Suppressor macrophage (primary cell): ENCODE measurements at places on chromosomes 4 and X.

DNA sequence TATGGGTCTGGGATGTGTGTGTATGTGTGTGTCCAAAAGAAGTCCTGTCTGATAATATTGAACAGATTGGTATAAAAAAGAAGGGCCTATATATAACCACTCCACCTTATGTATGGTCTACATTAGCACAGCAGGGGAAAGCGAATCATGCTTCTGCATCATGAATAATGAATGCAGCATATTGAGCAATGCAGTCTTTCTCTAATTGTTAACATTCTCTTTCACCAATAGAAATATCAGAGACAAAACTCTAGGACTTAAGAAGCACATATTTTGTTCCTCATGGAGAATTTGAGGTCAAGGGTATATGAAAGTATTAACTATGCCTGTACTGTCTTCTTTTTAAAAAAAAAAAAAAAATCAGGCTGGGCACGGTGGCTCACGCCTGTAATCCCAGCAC, 264.3 kb upstream of the NOCT start:
- no peak for DNase-seq

DNA sequence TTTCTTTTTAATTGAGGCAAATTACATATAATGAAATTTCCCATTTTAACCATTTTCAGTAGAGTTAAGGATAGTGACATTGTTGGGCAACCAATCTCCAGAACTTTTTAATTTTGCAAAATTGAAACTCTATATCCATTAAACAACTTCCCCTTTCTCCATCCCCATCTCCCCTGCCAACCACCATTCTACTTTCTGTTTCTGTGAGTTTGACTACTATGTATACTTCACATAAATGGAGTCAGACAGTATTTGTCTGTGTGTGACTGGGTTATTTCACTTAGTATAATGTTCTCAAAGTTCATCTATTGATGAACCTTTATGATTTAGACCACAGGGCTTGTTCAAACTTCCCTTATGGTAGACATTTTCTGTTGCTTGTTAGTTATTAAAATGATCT, 364.5 kb upstream of the MAD2L1 start:
- DNase-seq: no peak

GRCh38 chr4:2069986-2070385, 10.9 kb downstream of the NAT8L start:
- DNase-seq: no peak

- DNase-seq: no peak
These were observed 273.8 kb downstream of the GASK1B start for GRCh38 chr4:157898836-157899605.

GRCh38 chrX:85221361-85221760, 22.2 kb downstream of the SATL1 start:
- no peak for DNase-seq

GRCh38 chr4:141884070-141884469, 247.7 kb downstream of the IL15 start:
- no peak for DNase-seq

DNA sequence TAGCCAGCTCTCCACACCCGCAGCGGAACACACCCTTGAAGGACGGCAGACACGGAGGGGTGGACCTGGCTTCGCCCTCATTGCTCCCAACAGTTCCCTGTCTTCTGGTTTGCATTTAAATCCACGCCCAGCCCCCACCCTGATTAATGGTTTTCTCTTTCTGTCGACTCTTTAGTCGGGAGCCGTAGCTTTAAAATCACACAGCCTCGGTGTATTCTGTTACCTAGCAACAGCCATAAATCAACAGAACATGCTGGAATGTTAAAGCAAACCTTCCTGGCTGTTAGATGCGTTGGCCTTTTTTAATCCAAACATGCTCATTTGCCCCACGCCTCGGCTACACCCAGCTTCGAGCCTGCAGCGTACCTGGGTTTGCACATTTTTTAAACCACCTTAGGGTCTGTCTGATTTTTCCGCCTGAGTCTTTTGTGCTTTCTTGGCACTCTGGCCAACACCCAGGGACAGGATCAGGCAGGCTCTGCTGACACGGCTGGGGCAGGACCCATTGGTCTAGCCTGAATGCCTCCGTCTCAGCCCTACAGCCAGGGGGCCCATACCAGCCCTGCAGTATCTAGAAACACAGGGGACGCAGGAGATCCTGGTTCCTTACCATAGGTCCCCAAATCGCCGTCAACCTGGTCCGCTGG, 21.4 kb upstream of the PPP2R2C start:
- DNase-seq: no peak

DNA sequence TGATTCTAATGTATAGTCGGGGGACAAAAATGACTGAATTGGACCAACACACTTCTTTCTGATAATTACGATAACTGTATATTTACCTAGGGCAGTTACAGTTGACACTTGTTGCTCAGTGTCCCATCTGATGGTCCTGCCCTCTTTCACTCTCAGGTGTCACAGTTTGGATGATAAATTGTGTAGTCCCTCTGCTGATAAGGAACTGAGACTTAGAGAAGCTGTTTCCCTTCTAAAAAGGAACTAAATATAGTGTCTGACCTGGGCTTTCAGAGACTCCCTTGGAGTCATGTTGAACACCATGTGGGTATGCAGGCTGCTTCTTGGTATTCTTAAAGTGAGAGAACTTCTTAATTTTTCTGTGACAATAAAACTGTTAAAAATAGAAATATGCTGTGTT, 23.7 kb upstream of the PNPLA4 start:
- no peak for DNase-seq

DNA sequence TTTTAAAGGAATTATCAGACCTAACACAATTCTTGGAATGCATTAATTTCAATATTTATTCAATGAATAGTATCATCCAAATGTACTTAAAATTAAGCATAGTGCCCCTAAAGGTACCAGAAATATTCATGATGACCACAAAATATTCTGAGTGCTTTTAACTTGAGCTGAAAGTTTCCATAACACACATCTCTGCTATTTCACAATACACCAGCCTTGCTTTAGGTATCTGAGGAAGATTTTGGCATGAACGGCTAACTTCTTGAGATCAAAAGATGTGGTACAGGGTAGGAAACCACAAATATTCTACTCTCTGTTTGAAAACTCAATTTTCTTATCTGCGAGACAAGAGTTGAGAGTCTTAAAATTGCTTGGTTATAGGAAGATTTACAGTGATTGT, 538.3 kb upstream of the PCDH7 start:
- no peak for DNase-seq

DNA sequence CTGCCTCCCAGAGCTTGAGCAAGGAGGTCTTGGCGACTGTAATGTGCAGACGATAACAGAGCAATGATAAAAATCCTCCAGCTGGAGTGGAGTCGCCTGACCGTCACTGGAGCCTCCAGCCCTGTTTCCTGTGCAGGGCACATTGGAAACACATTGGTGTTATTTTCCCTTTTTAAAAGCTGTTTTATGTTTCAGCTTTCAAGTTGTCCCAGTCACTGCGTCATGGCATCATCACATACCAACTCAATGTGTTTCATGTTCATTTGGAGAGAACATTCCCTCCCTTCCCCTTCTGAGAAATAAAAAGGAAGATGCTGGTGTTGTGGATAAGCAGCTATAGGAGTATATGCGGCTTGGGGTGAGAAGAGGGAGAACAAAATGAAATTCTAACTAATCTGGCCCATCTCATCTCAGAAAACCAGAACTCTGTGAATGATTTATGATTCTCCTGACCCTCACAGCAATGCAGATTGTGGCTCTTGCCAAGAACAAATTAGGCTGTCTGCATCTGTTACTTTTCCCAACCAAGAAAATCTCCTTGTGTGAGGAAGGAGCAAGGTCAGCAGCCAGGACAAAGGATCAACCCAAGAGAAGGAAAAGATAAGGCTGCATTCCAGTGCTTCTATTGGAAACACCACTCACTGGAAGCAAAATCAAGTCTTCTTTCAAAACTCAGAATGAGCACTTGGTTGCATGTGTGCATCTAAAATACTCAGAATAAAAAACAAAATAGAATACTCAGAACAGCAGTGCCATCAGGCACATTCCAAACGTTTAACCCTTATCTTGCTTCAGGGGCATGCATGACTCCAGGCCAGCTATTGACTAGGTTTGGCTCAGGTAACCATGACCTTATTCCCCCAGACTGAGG, 134.4 kb downstream of the RASL11B start:
- no peak for DNase-seq

DNA sequence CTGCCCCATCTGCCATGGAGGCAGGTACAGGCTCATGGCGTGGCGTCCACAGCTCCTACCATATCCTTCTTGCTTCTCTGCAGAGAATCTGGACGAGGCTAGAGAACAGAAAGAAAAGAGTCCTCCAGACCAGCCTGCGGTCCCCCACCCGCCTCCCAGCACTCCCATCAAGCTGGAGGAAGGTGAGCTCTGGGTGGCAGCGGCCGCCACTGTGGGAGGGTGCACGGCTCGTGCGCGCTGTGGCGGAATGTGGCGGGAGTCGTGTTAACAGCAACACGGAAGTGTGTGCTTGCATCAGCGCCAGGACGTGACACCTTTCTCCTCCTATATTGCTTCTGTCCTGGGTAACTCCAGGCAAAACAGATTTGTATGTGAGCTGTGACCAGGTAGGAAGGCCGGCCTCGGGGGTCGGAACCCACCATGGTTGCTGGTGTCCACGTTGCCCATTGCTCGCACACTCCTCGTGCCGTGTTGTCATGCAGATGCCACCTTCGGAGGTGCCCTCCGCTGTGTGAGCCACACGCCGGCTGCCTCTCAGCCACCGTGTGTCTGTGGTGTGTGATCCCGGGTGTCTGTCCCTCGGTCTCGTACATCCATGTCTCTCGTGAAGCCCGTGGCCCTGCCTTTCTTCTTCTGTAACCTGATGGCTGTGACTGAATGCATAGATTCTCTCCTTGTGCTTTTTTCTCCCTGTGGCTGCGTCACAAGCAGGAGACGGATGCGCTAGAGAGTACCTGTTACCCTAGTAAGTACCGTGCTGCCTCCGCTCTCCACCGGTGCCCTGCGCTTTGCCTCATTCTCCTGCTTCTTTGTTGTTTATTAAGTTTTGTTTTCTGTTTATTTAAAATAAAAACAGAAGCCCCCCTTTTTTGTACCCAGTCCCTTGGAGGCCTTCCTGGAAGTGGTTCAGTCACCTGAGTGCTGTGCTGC, 37.0 kb downstream of the NOP14 start:
- DNase-seq: no peak

DNA sequence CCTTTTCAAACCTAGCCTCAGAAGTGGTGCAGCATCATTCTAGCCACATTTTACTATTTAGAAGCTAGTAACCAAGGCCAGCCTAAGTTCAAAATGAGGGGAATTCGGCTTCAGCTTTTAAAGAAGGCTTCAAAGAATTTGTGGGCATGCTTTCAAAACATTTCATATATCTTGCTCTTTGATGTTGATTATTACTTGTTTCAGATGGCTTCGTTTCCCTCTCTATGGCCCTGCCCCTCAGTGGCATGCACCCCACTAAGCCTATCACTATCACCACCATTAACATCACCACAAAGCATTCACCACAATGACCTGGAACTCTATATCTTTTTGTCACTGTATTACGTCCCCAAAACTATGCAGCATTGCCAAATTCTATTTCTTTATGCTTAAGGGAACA, 51.2 kb upstream of the FAM47B start:
- no peak for DNase-seq

DNA sequence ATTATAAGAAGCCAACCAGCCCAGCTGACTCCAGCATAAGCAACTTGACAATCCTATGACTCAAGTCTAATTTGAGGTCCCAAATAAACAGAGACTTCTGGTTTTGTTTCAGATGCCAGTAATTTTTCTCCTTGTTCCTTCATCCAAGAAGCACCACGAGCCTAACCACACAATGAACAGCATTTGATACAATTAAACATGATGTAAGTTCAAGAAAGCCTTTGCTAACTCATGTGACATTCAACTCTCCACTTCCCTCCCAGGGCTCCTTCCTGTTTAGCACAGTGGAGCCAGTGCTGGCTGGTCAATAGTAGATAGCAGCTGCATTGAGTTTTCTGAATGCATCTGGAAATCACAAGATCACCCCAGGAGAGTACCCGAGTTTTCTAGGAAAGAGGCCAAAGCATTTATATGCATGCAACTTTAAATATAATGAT, 206.3 kb downstream of the ARHGAP24 start:
- DNase-seq: peak; percentile 88

DNA sequence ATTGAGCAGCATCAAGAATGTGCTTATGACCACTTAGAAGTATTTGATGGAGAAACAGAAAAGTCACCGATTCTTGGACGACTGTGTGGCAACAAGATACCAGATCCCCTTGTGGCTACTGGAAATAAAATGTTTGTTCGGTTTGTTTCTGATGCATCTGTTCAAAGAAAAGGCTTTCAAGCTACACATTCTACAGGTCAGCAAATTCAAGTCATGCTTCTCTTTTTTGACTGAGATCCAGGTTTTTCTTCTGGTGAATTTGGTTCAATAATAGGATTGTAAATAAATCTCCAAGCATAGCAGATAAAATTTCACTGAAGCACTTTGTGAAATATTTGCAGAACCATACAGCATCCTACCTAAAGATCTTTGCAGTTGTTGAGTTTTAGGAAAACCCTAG, 218.1 kb downstream of the TLL1 start:
- DNase-seq: no peak

DNA sequence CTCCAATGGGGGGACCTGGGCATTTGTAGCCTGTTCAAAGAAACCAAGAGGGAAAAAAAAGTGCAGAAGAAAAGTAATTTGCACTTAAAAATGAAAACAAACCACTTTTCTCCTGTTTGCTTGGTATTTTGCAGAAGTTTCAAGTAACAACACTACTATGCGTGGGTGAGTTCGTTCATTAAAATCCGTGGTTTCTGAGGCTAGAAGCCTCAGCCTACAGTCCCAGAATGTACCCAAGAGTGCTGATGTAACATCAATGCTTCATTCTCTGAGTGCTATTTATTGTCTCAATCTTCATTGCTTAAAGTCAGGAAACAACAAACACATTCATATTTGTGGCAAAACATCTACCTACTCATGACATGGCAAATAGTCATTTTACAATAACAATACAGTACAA, 29.2 kb downstream of the LGI2 start:
- peak; percentile 69 for DNase-seq

DNA sequence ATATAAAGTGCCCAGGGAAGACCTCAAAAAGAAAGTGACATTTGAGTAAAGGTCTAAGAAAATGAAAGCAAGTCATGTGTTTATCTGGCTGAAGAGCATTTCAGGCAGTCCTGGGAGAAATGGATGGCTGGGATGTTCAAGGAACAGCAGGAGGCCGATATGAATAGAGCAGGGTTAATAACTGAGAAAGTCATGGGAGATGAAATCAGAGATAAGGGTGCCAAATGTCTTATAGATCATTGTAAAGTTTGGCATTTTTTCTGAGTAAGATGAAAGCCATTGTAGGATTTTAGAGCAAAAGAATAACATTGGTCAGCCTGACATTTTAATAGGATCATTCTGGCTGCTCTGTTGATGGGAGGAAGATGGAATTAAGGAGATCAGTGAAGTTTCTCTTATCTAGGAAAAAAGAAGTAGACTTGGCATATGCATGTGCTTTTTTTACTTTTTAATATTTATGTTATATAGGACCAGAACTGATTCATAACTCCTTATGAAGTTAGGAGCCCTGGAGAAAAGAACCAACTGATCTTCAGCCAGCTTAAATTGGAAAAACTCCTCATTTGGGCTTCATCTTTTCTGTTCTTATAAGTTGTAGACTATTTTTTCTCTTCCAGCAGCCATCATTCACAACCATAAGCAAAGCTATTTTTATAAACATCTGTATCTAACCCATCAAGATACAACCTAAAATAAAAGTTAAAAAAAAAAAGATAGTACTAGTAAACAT, 18.6 kb downstream of the AIMP1 start:
- no peak for DNase-seq
